Ascending aorta (tissue), 2 donors: ENCODE measurements at places on chromosomes 2 and 18. TPM values are rescaled to one million over a fixed set of nuclear protein-coding genes. Genes with fewer than 3 reads are reported as not detected.

The DOCK10 gene
- 30.9 TPM for total RNA-seq

The UGGT1 gene
- total RNA-seq, result 42.0 TPM

The MROH2A gene
- not detected for total RNA-seq

The DUSP2 gene
- 7.2 TPM for total RNA-seq

The SS18 gene
- 31.0 TPM for total RNA-seq

The PJVK gene
- not detected for total RNA-seq

The BIRC6 gene
- total RNA-seq, result 59.4 TPM

The CFAP65 gene
- total RNA-seq, result not detected

The SRD5A2 gene
- not detected for total RNA-seq

The KIAA2012 gene
- 0.11 TPM for total RNA-seq

The ASAP2 gene
- 56.9 TPM for total RNA-seq

The IL36RN gene
- total RNA-seq, result not detected

The ACTG2 gene
- total RNA-seq, result 134 TPM

The PRSS56 gene
- not detected for total RNA-seq

The RGPD3 gene
- total RNA-seq, result 0.75 TPM

The ZRANB3 gene
- 2.3 TPM for total RNA-seq

The BMPR2 gene
- 47.8 TPM for total RNA-seq

The IL36A gene
- not detected for total RNA-seq

The TMEM178A gene
- 29.5 TPM for total RNA-seq

The DIPK1C gene
- not detected for total RNA-seq

The IGFBP2 gene
- total RNA-seq, result 1,691 TPM

The ALK gene
- total RNA-seq, result not detected

The CMPK2 gene
- 9.4 TPM for total RNA-seq

The AQP4 gene
- not detected for total RNA-seq

The ANKRD53 gene
- total RNA-seq, result 1.4 TPM

The MAP2 gene
- total RNA-seq, result 57.6 TPM

The TM4SF20 gene
- total RNA-seq, result not detected

The INPP5D gene
- total RNA-seq, result 21.7 TPM

The SCG2 gene
- total RNA-seq, result 0.32 TPM

The DLGAP1 gene
- 2.0 TPM for total RNA-seq

The SERPINB5 gene
- total RNA-seq, result not detected

The CCDC74A gene
- 1.8 TPM for total RNA-seq

The CCDC121 gene
- total RNA-seq, result 8.0 TPM

The UGT1A8 gene
- total RNA-seq, result not detected

The TMEM198 gene
- 6.0 TPM for total RNA-seq

The DSC2 gene
- 4.4 TPM for total RNA-seq

The CRYGD gene
- total RNA-seq, result not detected

The ZBTB14 gene
- 13.3 TPM for total RNA-seq

The GPR35 gene
- total RNA-seq, result not detected

The ABCB11 gene
- total RNA-seq, result not detected

The BBS5 gene
- total RNA-seq, result 1.5 TPM

The MALL gene
- 38.5 TPM for total RNA-seq

The ABHD1 gene
- not detected for total RNA-seq

The HJURP gene
- total RNA-seq, result not detected

The LGALSL gene
- total RNA-seq, result 35.4 TPM

The PRKD3 gene
- 14.0 TPM for total RNA-seq

The POTEI gene
- total RNA-seq, result not detected
